ENCODE measurements at places on chromosomes 4 and X.

- peak; percentile 4 for DNase-seq
Measured at GRCh38 chr4:37246891-37247290, 2.3 kb downstream of the NWD2 start.

- no peak for DNase-seq
Measured at GRCh38 chrX:136453771-136454170, 34.0 kb upstream of the BRS3 start.

DNA sequence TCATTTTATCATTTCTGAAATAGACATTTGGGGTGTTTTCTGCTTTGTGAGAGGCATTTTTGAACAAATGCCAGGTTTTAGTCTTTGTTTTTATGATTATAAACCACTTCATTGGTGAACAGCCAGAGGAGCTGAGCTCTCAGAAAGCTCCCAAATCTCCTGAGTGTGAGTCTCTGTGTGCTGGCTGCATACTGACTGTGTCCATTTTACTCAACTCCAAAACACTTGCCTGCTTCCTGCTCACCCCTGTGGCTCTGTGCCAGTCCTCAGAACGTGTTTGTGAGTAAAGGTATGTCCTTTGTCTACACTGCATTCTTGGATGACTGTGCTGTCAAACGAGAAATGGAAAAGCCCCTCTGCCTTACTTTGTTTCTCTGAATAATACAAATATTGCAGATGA lies 5.4 kb upstream of the LRAT start:
- DNase-seq = no peak

GRCh38 chr4:95231681-95232080 lies 317.1 kb downstream of the UNC5C start:
- DNase-seq = no peak

DNA sequence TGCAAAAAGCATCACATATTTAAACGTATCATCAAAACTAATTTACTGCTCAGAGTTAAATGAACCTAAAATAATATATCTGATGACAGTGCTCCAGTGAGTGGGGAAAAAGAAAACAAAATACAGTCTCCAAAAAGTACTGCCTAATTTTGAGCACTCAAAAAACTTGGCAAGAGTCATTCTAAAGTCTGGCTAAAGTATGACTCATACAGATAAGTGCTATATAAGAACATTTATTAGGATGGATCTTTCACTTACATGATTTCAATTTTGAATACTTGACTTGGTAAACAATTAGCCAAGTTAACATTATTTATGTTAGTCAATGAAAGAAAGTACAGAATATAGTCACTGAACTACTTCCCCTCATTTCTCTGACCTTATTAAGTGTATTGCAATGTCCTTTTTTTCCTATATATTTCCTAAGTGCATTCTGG lies 27.2 kb downstream of the FBXO8 start:
- DNase-seq = no peak

DNA sequence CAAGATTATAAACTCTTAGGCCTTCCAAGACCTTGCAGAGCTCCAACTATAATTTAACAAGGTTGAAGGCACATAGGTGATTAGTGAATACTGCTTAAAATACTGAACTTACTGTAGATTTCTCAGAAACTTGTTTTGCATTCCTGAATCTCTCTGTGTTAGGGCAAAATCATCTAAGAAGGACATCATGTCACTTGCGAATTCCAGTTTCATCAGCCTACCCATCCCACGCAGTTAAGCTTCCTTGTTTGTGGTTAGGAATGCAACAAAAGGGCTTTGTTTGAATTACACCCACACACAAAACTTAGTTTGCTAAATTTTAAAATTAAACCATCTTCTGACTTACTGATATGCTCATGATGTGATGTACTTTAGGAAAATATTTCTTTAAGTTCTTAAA lies 174.0 kb downstream of the SOWAHB start:
- no peak for DNase-seq

DNA sequence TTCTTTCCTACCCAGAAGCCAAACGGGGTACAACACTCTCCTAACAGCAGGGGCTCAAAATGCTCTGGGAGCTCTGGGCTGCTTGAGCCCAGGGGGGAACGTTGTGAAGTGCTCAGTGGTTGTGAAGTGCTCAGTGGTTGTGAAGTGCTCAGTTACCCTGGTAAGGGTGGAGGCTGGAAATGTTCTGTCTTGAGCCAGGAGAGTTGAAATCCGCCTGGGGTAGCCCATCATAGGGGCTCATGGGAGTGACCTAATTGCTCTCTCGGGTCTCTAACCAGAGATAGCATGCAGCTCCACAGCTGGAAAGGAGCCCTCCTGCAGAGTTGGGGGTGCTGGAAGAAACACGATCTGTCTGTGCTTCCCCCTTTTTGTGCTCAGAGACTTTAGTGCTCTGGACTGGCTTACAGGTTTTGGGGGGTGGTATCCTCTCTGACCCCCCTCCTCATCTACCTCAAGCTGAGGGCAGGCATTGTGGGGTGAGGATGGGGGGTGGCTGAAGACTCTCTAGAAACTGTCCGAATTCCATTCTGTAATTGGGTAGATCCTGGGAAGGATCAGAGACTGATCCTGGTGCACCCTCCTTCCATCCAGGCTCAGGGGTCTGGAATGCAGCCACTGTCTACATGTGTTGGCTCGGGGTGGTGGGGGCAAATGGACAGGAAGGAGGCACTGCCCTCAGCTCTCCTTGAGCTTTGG lies 2.7 kb downstream of the EFNB1 start:
- no peak for DNase-seq

DNA sequence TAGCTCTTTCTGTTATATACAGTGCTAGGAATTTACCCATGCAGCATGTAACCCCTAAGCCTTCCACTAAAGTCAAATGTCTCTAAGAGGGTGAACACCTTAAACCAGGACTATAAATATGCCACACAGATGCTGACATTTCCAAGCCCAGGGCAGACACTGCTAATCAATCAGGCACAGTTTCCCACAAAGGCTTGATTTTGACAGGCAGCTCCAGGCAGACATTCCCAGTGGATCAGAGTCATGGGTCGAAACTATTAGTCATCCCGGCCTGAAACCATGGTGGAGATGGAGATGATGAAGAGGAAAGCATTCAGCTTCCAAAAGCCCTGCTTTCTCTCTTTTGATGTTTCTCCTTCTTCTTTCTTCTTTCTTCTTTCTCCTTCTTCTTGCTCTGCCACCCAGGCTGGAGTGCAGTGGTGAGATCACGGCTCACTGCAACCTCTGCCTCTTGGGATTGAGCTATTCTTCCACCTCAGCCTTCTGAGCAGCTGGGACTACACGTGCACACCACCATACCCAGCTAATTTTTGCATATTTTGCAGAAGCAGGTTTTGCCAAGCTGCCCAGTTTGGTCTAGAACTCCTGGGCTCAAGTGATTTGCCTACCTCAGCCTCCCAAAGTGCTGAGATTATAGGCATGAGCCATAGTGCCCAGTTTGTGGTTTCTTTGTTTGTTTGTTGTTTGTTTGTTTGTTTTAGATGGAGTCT lies 21.0 kb upstream of the SORCS2 start:
- no peak for DNase-seq

DNA sequence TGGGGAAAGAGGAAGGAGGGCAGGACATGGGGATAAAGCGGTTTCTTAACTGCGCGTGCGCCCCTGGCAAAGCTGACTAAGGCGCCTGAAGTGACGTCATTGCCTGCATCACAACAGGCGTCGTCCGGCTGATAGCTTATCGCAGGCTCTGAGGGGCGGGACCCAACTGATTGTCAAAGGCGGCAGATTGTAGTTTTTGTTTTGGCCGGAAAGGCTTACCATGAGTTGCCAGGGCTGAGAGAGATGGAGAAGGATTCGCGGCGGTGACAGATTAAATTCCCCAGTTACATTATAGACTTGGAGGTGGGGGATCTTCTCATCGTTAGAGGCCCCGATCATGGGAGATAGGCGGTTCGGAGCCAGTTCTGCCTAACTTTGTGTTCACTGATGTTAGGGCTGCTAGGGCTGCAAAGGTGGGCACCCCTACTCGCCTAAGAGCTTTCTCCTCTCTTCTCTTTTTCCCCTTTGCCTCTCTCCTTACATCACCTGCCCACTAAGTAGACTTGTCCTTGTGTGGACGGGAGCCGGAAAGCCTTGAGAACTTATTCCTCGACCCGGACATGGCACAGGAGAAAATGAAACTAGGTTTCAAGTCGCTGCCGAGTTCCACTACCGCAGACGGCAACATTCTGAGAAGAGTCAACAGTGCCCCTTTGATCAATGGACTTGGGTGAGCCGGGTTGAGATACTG lies 148.9 kb upstream of the PLAC1 start:
- DNase-seq = peak; percentile 83

- no peak for DNase-seq
Measured at GRCh38 chr4:141240671-141241070, 20.0 kb downstream of the ZNF330 start.

DNA sequence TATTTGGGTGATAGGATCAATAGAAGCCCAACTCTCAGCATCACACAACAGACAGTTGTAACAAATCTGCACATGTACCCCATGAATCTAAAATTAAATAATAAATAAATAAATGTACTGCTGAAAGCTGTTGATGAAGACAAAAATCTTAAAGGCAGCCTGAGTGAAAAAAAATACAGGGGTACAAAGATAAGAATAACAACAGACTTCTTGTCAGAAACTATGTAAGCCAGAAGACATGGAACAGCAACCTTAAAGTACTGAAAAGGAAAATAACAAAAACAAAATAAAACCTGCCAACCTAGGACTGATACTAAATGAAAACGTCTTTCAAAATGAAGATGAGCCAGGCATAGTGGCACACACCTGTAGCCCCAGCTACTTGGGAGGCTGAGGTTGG lies 25.0 kb upstream of the PDLIM5 start:
- DNase-seq = no peak

DNA sequence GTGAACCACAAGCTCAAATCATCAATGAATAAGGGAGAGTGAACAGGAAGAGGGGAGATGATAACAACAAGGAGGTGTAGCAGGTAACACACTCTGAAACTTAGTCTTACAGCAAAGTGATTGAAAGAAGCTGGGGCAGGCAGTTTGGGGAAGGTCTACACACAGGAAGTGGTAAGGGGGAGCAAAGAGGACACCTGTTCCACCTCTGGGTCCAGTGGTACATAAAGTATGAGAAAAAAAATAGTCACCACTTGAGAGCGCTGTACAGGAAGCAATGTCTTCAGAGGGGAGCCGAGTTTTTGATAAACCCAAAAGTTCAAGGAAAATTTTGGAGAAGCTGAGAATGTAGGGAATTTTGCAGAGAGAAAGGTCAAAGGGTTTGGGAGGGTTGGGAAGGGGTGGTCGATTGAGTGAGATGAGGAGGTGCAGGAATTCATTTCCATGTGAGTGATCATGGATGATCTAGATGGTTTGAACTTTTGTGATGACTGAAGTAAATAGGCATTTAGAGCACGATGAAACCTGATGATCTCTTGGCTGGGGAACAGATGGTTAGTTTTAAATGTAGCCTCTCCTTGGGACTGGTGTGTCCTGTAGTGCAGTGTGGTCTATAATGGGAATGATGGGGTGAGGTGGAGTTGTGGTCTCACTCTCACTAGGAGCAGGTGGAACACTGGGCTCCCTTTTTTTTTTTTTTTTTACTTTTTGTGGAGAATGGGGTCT lies 142.0 kb downstream of the RBMX2 start:
- DNase-seq = no peak

GRCh38 chrX:12866451-12867377 lies at the start of gene TLR7:
Gene TLR7 (plus strand): TSS chrX:12867072. CDS start chrX:12867579, 507 bp downstream.
- no peak for DNase-seq

DNA sequence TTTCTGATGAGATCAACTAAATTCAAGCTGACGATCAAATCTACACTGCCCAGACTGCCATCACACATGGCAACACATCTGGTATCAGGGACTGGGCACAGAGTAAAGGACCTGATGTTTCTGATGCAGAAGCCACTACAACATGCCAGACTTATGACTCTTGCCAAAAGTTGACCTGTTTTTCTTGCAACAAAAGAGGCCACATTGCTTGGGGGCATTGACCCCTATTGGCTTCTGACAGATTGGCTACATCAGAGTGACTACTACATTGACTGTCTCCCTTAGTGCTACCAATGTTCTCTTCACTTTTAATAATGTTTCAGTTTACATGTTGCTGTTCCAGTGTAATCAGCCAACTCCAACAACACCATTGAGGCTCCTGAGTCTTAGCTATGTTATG lies 15.3 kb upstream of the SMIM10 start:
- no peak for DNase-seq

DNA sequence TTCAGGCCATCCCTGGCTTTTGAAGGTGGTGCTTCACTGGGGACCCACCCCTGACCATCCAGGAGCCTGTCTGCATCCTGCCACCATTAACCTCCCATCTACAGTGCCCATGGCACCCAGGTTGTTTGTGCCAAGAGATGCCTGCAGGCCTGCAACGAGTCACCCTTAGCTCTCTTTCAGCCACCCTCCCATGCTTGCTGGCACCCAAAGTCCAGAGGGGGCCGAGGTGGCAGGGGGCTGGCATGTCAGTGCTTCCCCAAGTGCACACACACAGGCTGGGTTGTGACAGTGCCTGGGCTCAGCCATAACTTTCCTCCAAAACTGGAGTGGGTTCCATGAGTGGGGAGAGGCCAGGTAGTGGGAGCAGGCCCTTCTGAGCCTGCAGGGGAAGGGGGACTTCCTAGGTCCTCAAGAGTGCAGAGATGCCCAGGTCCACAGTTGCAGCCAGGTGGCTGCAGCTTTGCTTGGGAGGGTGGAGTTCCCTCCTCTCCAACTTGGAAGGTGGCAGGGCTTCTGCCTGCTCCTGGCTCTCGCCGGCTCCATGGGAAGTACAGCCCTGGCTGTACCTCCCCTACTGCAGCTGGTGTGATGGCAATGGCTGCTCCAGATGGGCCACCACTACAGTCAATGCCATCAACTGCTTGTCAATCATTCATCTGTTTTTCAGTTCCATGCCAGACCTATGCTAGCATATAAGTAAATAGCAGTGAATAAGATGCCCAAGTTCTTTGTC lies 235.9 kb upstream of the GIMD1 start:
- DNase-seq = no peak

DNA sequence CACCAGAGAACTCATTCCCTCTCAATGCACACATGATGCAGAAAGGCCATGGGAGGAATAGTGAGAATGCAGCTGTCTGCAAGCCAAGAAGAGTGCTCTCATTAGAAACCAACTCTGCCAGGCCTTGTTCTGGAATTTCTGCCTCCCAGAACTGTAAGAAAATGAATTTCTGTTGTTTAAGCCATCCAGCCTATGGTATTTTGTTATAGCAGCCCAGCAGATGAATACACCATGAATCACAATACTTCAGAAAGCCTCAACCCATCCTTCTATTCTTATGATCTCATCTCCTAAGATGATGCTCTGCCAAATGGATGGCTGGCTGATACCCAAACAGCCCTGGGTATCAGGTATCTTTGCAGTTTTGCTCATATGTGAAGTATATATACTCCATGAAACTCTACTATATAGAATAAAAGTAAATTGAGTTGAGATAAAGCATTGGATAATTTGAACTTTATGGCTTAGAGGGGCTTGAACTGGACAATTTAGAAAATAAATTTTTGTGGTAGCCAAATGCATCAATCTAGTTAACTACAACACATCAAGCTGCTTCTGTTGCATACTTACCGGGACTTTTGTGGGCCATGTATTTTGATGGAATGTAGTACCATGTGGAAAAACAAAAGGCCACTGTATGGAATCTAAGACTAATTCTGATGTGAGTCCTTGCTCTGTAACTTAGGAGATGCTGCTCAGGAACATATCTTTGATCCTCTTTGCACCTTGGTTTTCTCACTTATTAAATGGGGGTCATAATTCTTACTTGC lies 245.9 kb downstream of the HS3ST1 start:
- DNase-seq = no peak
